ENCODE measurements at places on chromosomes 5 and 9. TPM values are rescaled to one million over a fixed set of nuclear protein-coding genes. Genes with fewer than 3 reads are reported as not detected.

The SPINK6 gene
- total RNA-seq: not detected

The ANKRD18A gene
- total RNA-seq: not detected

The VCAN gene
- 206 TPM for total RNA-seq

The RNF44 gene
- 7.2 TPM for total RNA-seq

The GOLGA1 gene
- total RNA-seq: 7.5 TPM

The BTNL8 gene
- 1.2 TPM for total RNA-seq

The MVB12B gene
- total RNA-seq: 2.8 TPM

The PCDHA12 gene
- total RNA-seq: not detected

The PCDHB5 gene
- total RNA-seq: 0.34 TPM

The MPDZ gene
- 25.4 TPM for total RNA-seq

The ANXA2R gene
- 10.6 TPM for total RNA-seq

The TXNDC8 gene
- total RNA-seq: not detected

The KCNV2 gene
- total RNA-seq: not detected

The PLAC8L1 gene
- not detected for total RNA-seq

The PRUNE2 gene
- total RNA-seq: 8.2 TPM

The JAK2 gene
- 7.2 TPM for total RNA-seq

The UGT3A2 gene
- not detected for total RNA-seq

The SLC46A2 gene
- total RNA-seq: not detected

The TMEM171 gene
- total RNA-seq: 3.5 TPM

The ZDHHC11 gene
- 0.85 TPM for total RNA-seq

The LHFPL2 gene
- total RNA-seq: 35.0 TPM

The NRG2 gene
- 0.12 TPM for total RNA-seq

Data from pericardium fibroblast (primary cell).